ENCODE measurements at places on chromosomes 2 and 18.

DNA sequence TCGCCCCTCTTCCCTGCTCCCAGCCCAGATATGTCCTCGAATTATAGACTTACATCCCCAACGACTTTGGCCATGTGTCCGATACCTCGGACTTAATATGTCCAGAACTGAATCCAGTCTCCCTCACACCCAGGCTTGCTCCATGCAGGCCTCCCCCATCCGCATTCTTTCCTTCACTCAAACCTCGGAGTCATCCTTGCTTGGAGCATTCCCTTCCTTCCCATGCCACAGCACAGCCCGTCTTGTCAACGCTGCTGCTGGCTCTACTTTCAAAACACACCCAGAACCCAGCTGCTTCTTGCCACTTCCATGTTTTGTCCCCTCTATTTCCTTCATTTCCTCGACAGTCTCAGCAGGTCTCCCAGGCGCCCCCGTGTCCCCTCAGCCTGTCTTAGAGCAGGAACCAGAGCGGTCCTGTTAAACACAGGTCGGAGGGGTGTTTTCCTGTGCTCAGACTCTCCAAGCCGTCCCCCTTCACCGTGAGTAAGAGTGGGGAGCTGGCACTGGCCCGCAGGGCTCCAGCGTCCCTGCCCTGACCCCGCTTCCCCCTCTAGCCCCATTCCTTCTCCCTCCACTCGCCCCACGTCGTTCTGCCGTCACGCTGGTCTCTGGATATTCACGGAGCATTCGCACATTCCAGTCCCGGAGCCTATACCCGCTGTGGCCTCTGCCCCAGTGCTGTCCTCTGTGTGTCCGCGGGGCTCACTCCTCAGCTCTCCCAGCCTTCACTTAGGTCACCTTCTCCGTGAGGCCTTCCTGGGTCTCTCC lies 54.4 kb downstream of the VAPA start:
- DNase-seq: no peak

DNA sequence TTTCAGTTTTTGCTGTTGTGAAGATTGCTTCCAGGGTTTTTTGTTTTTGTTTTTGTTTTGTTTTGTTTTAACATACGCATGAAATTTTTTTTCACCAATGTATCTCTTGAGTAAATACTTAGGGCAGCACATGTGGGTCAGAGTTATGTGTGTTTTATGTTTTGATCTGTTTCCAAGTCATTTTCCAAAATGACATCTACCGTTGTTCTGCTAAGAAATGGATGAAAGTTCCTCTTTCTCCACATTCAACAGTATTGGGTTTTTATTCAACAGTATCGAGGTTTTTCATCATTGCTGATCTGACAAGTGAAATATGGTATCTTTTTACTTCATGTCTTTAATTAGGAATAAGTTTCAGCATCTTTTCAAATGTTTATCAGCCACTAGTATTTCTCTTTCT lies 16.7 kb downstream of the RNF144A start:
- DNase-seq: no peak

- DNase-seq: no peak
These were observed 25.9 kb downstream of the COL5A2 start for GRCh38 chr2:189153619-189154018.

DNA sequence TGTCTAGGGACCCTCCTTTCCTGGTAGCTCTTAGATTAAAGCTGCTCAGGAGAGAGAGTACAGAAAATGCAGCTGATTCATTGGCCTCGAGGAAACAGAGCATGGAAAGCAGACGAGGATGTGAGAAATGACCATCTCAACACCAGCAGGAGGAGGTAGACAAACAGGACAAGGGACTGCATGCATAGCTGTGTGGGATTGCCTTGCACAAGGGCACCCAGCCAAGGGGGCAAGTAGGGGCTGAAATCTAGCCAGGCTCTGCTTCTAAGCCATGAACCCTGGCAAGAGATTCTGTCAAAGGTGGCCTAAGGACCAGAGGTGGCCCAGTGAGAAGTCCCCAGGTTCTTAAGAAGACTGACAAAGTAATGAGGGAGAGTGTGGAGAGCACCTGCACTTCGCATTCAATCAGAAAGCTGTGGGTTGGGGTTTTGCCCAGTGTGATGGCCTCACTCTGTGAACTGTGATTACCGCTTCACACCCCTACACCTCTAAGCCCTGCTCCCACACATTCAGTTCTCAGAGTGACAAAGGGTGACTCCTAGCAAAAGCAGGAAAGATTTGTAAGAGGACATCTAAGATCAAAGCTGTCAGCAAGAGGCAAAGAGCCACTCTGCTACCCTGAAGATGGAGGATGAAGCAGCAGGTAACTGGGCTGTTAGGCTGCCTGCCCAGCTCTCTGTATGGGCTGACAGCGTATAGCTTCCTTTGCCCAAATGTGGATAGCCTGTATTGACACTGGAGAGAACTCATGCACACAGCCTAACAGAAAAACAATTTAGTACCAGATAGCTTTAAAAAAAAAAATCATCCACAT lies 151.3 kb upstream of the PELI1 start:
- no peak for DNase-seq

- no peak for DNase-seq
These were observed 168.8 kb downstream of the ZNF385B start for GRCh38 chr2:179692610-179693009.

- no peak for DNase-seq
These were observed 90.6 kb downstream of the SKA1 start for GRCh38 chr18:50465211-50466153.

DNA sequence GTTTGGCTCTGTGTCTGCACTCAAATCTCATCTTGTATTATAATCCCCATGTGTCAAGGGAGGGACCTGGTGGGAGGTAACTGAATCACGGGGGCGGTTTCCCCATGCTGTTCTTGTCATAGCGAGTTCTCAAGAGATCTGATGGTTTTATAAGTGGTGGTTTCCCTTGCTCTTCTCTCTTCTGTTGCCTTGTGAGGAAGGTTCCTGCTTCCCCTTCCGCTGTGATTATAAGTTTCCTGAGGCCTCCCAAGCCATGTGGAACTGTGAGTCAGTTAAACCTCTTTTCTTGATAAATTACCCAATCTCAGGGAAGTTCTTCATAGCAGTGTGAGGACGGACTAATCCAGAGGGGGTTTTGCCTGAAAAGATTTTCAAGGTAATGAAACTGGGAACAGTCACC lies 245.4 kb downstream of the GALR1 start:
- DNase-seq: no peak

DNA sequence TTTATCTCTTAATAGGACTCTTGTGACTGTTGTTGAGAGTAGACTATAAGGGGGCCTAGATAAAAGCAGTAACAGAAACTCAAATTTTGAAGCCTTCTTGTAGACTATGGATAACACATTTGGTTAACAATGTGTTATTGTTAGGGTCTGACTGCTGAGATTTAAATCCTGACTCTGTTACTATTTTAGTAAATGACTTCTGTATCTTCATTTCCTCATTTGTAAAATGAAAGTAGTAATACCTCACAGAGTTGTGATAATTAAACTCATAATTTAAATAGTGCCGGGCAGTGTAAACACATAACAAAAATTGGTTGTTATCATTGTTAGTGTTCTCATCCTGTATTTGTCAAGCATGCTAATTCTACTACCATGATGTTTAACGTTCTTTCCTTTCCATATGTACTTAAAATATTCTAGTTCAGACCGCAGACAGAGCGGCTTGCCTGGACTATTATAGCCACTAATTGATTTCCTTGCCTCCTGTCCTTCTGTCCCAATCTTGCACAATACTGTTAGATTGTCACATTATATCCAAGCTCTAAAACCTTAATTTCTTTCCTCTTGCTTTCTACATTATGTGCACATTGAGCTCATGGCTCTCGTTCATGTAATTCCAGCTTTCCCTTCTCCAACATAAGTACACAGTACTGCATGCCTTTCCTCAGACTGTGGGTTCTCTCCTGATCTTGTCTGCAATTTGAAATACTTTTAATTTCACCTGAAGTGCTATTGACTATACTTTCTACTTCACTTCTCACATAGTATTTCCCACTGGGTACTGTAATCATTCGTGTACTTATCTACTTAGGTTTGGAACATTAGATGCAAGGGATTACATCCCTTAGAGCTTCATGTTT lies 48.4 kb downstream of the RBBP8 start:
- no peak for DNase-seq

DNA sequence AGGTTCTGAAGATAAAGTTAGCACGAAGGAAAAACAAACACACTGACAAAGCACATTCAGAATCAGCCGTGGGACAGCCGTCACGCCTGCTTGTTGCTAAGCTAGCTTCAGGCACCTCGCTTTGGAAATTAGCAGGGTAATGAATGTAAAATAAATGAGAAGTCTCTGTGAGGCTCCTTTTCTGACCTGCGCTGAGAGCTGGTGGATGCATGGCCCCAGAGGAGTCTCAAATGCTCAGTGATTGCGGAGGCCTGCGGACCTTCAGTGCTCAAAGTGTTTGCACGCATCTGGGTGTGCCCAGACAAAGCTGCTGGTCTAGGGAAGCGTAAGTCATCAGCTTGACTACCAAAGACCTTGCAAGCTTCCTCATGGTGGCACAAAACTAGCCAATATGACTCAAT lies 50.6 kb downstream of the CD8B2 start:
- no peak for DNase-seq

DNA sequence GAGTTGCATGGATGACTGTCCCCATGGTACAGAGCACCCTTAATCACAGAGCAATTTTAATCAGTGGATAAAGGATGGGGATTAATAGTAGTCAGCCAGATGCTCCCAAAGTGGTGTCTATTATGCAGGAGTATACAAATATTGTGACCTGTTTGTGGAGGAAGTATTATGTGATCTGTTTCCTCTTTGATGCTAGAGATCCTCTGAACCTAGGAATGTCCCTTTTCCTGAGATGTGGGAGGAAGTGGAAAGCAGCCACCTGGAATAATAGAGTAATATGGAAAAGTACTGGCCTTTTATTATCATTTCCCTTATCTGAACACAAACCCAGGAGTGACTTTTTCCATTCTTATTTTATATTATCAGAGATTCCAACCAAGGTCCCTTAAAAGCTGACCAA lies 94.2 kb upstream of the EFEMP1 start:
- DNase-seq: no peak

DNA sequence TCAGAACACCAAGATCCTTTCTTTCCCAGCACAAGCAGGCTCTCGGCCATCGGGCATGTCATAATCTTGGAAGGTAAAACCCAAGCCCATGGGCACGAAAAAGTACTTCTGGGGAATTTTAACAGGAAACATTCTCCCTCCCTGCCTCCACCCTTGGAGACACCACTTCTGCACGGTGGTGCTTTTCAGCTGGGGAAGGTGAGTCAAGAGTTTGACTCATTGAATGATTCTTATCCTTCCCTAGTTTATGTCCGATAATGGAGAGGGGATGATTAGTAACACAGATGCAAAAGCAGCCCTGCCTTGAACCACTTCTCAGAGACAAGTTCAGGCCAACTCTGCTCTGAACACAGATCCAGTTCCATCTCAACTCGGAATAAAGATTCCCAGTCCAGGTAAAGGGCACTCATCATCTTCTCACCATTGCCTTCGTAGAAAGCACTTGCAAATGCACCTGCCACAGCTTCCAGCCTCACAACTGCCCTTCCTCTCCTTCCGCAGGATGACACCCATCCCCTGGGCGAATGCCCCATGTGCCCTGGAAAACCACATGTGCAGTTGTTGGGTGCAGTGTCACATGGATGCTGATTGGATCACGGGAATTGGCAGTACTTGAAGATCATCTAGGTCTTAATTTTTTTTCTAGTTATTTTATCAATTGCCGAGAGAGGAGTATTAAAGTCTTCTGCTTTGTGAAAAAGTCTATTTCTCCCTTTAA lies 136.2 kb downstream of the PXDN start:
- no peak for DNase-seq

DNA sequence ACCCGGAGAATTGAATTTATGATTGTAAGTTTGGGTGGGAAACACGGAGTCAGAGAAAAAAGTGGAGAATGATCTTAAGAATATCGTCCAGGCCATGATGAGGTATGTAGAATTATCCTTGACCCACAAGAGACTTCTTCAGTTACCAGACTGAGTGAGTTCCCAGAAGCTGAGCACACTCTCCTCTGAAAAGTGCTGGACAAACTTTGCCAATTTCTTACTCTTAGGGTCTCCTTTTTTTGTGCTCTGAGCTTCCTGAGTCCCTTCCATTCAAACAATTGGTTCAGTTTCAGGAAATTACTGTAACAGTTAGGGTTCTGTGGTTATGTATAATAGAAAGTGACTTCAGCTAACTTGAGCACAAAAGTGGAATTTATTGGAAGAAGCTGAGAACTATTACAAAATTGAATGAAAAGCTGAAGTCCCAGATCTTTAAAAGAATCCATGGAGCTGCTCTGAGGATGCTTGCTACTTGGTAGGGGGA lies 50.6 kb upstream of the EHBP1 start:
- DNase-seq: no peak

GRCh38 chr2:44928483-44929158 lies 12.9 kb upstream of the SIX3 start:
- DNase-seq: no peak

GRCh38 chr2:162100579-162100978 lies 26.6 kb upstream of the DPP4 start:
- no peak for DNase-seq

GRCh38 chr18:62732617-62733016 lies 17.3 kb downstream of the PHLPP1 start:
- DNase-seq: no peak

GRCh38 chr2:100317634-100318033 lies 4.7 kb downstream of the LONRF2 start:
- DNase-seq: no peak

GRCh38 chr18:2570772-2571199 lies 519 bp downstream of the METTL4 start:
- no peak for DNase-seq

DNA sequence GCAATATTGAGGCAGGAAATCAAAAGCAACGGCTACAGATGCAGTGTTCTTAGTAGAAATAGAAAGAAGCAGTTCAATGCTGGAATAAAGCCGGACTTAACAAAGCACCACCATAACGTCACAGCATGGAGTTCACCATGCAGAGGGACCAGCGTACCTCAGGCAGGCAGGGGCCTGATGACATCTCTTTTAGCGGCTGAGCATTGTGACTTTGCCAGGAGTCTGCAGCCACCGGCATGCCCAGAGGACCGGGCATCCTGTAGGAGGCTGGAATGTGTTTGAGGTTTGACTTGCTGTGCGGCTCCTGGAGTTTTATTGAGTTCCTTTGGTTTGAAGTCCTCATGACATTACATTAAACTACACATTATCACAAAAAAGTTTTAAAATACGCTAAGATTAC lies 139.8 kb downstream of the UXS1 start:
- no peak for DNase-seq

DNA sequence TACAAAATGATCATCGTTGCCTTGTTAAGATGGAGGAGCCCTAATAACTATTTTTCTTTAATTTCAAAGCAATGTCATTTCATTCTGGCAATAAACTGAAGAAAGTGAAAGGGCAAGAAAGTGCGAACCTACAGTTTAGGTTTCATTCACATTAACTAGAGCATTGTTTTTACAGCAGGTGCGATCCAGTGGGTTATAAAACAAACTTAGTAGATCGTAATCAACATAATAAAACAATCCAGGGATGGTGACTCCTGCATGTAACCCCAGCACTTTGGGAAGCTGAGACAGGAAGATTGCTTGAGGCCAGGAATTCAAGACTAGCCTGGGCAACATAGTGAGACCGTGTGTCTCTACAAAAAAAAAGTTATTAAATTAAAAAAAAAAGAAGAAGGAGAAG lies 51.1 kb downstream of the AP1S3 start:
- no peak for DNase-seq

GRCh38 chr2:18311420-18312195 lies 248.8 kb downstream of the RDH14 start:
- DNase-seq: no peak

GRCh38 chr18:24051031-24051947 lies 36.7 kb downstream of the TTC39C start:
- DNase-seq: no peak

Measured in stimulated activated CD4-positive, alpha-beta T cell treated with anti-CD3 and anti-CD28 coated beads, Interleukin-15, amount 100 ng/mL, for 1 hour (primary cell).